ENCODE measurements at places on chromosomes 12 and 14.

DNA sequence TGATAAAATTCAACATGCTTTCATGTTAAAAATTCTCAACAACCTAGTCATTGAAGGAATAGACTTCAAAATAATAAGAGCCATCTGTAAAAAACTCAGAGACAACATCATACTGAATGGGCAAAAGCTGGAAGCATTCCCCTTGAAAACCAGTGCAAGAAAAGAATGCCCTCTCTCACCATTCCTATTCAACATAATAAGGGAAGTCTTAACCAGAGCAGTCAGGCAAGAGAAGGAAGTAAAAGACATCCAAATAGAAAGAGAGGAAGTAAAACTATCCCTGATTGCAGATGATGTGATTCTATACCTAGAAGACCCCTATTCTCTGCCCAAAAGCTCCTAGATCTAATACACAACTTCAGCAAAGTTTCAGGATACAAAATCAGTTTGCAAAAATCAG is 52.9 kb downstream of the APOBEC1 start:
- DNase-seq = no peak

GRCh38 chr12:57965766-57966165 is 24.4 kb downstream of the ATP23 start:
- DNase-seq = no peak

- no peak for DNase-seq
Observed at GRCh38 chr12:100274291-100274690, 7.3 kb downstream of the SCYL2 start.

GRCh38 chr12:8465301-8465996 is 9.7 kb downstream of the CLEC6A start:
- DNase-seq = no peak

- no peak for DNase-seq
Observed at GRCh38 chr12:111312016-111312415, 56.9 kb downstream of the PHETA1 start.

DNA sequence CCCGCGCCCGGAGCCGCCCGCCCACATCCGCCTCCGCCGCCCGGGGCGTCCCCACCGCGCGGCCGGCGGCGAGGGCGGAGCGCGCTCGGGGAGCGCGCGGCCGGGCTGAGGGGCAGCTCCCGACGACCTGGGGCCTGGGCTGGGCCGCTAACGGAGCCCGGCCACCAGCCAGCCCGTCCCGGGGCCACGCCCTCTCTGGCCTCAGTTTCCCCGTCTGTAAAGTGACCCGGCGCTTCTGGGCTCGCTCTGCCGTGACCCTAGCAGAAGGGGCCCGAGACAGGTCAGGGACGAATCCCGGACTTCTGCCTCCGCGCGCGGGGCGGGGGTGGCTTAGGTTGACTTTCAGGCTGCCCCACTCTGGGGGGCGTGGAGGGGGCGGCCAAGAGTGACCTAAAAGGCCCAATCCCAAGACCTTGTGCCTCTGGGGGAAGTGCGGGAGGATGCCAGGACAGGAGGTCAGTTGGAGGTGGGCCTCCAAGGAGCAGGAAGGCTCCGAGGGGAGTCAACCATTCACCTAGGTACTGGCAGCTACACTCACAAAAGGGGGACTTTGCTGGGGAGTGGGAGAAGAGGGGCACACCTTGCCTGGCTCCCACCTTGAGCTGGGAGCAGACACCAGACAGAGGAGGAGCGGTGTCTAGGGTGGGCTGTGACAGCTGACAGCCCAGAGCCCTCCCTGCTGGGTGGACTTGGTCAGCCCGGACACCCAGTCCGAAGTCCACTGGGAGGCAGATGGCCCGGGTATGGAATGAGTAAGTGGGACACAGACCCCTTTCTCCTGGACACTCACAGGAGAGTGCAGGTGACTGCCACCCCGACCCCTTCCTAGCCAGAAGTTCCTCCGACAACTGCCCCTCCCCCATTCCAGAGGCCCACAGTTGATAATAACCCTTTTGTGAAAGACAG is 486 bp upstream of the AKT1 start:
- no peak for DNase-seq

- no peak for DNase-seq
Observed at GRCh38 chr14:96827290-96827689, 30.1 kb downstream of the VRK1 start.

GRCh38 chr14:99265571-99265970 is 6.4 kb downstream of the BCL11B start:
- no peak for DNase-seq

- no peak for DNase-seq
Observed at GRCh38 chr14:92711976-92712653, 36.3 kb downstream of the LGMN start.

DNA sequence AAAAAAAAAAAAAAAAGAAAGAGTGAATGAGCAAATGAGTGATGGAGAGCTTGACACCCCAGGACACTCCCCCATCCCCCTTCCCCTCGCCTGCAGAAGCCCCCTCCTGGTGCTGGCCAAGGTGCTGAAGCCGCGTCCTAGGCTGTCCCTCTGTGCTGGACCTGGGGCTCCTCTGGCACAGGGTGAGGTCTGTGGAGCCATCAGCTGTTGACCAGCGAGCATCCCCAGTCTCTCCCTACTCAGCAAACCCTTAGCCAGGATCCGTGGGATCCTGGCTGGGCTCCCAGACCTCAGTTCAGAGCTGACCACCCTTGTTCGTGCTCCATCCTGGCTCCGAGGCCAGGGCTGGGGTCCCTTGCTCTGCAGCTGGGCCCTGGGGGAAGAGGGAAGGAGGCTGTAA is 5.4 kb upstream of the KIF26A start:
- DNase-seq = no peak
